NCI-H1417 (cell line): ENCODE measurements at places on chromosomes 16 and 17.

DNA sequence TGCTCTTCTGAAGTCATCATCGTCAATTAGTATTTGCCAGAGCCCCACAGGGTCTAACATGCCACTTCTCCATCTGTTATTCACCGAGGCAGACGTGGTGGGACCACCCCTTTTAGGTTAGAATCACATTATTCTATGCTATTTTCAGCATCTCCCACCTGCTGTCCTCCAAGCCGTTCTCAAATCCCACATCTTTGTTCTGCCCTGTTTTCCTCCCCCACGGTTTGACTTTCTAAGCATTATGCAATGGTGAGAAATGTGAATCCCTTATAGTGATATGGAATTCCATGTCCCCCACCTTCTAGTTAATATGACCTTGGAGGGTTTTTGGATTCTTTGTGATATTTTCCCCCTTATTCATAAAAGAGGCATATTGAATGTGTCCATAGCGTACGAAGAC lies 634.1 kb upstream of the RBFOX1 start:
- no peak for DNase-seq

DNA sequence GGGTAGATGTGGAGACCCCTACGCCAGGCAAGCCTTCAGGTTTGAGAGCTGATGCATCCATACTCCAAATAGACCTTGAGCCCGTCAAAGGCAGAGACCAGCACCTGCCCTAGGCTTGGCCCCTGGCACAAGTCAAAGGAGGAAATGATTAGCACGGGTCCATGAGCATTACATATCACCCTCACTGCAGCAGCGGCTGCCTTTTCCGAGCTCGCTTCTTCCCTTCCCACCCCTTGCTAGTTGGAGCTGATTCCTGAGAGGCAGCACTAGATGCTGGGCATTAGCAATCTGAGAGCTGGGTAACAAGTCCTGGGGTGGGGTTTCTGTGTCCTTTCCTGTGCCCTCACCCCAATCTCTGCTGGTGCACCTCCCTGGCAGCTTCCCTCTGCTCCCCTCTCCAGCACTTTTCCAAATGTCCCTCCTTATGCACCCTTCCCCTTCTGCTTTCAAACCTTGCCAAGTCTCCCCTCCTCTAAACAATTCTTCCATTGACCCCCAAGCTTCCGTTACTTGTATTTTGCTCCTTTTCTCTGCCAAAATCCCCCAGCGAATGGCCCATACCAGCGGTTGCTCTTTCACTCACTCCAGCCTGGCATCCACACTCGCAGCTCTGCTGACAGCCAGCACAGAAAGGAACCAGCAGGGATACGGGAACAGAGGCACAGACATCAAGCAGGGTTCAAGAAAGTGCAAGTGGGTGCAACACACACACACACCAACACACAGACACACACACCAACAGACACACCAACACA lies 3.0 kb downstream of the CDRT4 start:
- no peak for DNase-seq

DNA sequence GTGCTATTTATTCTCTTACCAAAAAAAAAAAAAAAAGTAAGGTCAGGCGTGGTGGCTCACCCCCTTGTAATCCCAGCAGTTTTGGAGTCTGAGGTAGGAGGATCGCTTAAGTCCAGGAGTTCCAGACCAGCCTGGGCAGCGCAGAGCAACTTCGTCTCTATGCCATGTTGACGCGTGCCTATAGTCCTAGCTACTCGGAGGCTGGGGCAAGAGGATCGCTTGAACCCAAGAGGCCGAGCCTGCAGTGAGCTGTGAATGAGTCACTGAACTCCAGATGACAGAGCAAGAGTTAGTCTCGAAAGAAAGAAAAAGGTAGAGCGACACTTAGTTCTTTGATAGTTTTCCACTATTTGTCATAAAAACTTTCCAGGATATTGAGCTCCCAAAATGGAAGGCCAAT lies 1.4 kb upstream of the TENT4B start:
- no peak for DNase-seq

DNA sequence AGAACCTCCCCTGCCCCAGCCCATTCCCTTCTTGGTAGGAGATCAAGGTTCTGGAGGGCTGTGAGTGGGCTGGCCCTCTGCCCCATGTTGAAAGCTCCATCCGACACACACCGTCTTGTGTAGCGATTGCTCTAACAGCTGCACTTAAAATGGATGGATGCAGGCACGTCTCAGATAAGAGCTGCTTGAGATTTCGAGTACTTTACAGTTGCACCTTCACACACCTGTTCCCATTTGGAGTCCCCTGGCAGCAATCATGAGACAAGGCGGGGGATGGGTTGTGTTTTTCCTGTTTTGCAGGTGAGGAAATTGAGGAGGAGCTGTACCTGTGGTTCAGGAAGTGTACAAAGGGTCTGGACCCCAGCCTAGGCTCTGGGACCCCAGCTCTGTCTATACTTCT lies 25.6 kb upstream of the TAC4 start:
- DNase-seq = peak; percentile 80

GRCh38 chr16:50197582-50197981 lies 44.5 kb downstream of the TENT4B start:
- no peak for DNase-seq

DNA sequence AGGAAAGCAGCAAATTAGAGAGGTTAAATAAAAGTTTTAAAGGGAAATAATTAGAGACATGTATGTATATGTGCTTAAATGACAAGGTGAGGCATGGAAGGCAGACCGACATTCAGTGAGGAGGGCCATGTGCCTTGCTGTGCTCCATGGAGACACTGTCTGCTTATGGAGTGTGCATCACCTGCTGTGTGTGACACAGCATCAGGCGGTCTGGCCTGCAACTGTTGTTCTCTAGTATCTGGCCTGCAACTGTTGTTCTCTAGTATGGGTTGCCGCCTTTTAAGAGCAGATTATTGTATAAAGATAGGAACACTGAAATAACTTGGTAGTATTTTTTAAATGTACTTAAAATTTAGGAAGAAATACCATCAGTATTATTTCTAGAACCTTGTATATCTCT lies 225.1 kb downstream of the LGALS9B start:
- DNase-seq = peak; percentile 65

- DNase-seq = no peak
These were observed 2.9 kb downstream of the ATP6V0D1 start for GRCh38 chr16:67477960-67478554.

- DNase-seq = no peak
These were observed 68.0 kb downstream of the KNOP1 start for GRCh38 chr16:19649980-19650379.

GRCh38 chr17:30422171-30422570 lies 43.4 kb downstream of the CPD start:
- DNase-seq = no peak

GRCh38 chr17:56434610-56435009 lies 158.9 kb upstream of the NOG start:
- no peak for DNase-seq

GRCh38 chr16:27973678-27974077 lies 89.8 kb downstream of the GSG1L start:
- DNase-seq = no peak

DNA sequence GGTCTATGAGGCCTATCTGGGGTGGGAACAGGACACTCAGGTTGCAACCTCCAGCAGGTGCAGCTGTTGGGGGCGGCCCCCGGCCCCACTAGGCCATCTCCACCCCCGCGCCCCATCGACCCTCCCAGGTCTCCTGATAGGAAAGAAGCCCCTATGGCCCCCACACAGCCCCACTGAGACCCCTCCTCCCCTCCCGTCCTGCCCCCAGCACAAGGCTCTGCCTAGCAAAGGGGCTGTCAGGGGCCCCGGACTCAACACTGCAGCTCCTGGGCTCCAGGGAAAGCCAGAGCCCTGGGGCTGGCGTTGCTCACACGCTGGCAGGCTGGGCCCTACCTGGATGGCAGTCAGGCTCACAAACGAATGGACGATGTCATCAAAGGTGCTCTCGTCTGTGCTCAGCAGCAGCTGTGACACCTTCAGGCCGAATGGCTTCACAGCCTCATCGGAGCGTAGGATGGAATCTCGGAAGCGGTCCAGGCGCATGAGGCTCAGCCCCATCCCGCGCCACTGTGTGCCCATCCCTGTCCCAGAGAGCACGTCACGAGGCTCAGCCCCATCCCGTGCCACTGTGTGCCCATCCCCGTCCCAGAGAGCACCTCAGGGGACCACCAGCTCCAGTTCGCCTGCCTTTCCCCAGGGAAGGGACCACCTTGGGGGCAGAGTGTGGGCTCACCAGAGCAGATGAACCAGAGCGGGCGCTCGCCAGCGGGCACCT lies 7.3 kb downstream of the FASN start:
- no peak for DNase-seq

GRCh38 chr17:53722407-53722806 lies 100.3 kb upstream of the KIF2B start:
- DNase-seq = no peak

- no peak for DNase-seq
These were observed 5.1 kb upstream of the UNC13D start for GRCh38 chr17:75849279-75849646.

DNA sequence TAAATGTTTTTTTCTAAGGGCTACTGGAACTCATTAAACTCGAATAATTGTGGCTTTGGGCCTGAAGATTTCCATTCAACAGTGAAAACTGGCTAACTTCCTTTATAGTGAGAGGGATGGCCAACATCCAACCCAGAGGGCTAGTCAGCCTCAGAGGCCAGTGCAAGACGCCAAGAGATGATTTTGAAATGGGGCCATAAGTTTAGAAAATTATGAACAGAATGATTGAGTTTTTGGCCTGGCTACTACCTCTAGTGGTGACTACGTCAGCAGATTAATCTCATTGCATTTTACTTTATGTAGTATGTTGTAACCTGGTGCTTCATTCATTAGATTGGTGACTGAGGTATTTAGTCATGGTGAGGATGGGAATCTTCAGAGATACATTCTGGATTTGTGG lies 28.4 kb downstream of the HAPSTR1 start:
- DNase-seq = no peak

DNA sequence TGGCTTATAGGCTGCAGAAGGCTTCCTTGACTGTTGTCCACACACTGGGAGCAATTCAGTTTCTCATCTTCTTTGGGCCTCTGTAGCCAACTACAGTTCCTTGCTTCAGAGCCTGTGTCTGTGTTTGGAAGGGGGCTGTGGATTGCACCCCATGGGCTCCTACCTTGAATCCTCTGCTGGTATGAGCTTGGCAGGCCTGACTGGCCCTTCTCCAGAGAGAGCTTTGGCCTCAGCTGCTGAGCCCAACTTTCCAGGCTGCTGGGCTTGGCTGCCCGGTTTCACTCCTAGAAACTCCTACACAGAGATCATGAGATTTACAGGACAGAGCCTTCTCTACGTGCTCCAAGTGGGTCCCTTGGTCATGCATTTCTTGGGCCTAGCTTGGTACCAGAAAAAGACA lies 354.4 kb downstream of the SNX29 start:
- no peak for DNase-seq

DNA sequence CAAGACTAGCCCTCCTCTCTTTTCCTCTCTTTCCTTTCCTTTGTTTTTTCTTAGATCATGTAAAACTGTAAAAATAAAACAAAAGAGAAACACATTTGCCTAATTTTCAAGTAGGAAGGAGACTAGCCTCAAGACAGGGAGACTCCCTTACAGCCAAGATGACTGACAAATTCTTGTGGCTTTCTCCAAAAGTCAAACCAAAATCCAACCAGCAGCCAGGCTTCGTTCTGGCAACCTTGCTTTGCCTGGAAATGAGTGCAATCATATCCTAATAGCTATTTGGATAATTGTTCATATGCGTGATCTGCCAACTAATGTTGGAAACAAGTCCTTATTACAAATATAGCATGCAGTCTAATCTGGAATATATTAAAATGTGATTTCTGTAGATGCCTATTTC lies 868.9 kb upstream of the SOX9 start:
- no peak for DNase-seq

DNA sequence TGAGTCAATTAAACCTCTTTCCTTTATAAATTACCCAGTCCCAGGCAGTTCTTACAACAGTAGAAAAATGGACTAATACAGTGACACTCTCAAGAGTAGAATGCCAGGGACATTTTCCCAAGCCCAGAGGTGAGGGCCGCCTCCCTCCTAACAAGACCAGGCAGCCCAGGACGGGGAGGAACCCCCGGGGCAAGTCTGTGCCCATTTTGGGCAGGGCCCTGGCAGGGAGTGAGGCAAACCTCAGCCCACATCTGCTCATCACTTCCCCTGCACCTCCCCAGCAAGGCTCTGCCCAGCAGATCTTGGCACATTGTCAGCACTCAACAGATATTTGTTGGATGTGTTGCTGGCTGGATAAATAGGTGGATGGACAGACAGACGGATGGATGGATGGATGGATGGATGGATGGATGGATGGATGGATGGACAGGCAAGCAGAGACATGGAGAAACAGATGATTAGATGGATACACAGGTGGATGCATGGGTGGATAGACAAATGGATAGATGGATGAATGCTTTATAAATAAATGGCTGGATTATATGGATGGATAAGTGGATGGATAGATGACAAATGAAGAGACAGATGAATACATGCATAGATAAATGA lies 271.3 kb downstream of the PARN start:
- no peak for DNase-seq

GRCh38 chr16:56355786-56356275 lies 69.5 kb downstream of the AMFR start:
- DNase-seq = no peak

DNA sequence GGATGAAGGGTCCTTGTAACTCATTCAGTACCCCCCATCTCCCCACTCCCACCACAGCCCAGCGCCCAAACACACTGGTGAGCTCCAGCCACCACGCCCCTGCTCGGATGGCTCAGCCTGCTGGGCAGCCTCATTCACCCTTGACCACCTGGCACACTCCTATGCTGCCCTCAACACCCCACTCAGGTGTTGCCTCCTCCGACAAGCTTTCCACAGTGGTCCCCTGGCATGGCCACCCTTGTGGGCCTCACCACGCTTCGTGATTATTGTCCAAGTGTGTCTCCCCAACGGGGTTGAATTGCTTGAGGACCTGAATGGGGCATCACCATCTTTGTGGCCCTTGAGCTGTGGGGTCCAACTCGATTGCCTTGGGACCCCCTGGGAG lies 12.0 kb upstream of the DOC2B start:
- no peak for DNase-seq

GRCh38 chr17:42586514-42587230 lies 9.1 kb upstream of the PSMC3IP start:
- DNase-seq = no peak

GRCh38 chr17:80743181-80743771 lies 198.6 kb downstream of the RPTOR start:
- peak; percentile 20 for DNase-seq

DNA sequence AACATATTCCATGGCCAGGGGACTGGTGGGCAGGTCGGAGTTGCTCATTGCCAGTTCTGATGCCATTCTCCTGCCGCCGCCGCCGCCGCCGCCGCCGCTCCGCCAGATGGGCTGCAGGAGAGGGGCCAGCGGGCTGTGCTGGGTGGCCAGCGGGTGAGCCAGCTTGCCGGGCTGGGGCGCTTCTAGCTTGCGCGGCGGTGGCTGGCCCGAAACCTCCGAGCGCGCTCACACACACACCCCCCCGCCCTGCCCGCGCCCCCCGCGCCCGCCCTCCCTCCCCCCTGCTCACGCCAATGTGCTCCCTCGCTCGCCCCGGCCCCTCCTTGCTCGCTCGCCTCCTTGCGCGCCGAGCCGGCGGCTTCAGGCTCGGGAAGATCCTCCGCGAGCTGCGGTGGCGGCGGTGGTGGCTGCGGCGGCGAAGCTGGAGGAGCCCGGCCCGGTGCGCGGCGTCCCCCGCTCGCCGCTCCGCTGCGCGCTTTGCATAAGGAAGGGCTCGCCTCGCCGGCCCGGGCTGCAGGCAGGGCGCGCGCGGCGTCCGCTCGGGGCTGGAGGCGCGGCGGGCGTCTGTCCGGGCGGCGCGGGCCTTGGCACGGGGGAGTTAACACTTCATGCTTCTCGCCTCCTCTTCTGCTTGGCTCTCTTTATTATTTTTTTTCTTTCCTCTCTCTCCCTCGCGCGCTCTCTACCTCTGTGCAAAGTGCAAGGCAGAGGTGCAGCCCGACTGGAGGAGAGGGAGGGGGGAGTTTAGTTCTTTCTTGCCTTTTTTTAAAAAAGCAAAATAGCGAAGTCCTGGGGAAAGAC lies 500 bp downstream of the MAF start:
- peak; percentile 65 for DNase-seq
